ENCODE measurements at places on chromosomes 12 and 14.

GRCh38 chr14:43687921-43688320 is 819.2 kb downstream of the FSCB start:
- DNase-seq: no peak

GRCh38 chr14:61041704-61042103 is 60.7 kb downstream of the SLC38A6 start:
- no peak for DNase-seq

DNA sequence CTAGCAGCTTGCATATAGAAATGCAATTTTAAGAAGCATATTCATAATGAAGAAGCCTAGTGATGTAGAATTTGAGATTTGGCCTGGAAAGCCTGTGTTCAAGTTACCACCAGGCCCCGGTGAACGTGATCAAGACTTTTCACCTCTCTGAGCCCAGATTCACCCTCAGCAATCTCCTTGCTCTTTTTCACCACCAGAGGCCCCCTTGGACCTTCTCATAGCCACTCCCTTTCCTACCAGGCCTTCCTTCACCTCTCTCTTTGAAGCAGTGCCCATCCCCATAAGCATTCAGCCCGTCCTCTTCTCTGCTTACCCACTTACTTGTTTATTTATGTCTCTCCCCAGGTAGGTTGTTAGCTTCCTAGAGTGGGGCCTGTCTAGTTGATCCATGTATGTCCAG is 1280.9 kb downstream of the AACS start:
- no peak for DNase-seq

- DNase-seq: no peak
Observed at GRCh38 chr12:19323805-19324204, 115.5 kb upstream of the AEBP2 start.

DNA sequence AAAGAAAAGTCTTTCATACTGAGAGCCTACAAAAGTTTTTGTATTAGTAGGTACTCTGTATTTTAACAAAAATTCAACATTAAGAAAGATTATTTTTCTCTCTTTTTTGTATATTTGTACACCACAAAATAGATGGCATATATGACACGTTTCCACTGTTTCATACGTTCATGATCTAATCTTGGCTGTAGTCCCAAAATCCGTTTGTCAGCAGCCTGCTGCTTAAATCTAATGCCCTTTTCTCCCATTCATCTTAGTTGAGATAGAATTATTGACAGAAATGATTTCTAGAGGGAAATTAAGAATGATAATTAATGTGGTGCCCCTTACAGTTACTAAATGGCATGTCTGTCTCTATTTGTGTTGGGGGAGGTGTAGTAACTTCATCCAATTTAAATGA is 140.7 kb upstream of the NOVA1 start:
- DNase-seq: no peak

- DNase-seq: no peak
Observed at GRCh38 chr14:72686832-72687231, 207.1 kb downstream of the DPF3 start.
